NCI-H2081 treated with DMSO at 0.1 percent for 48 hours (cell line): ENCODE measurements at places on chromosomes 1 and 21.

- DNase-seq, result no peak
Measured at GRCh38 chr1:155125946-155126555, 1.6 kb upstream of the EFNA1 start.

DNA sequence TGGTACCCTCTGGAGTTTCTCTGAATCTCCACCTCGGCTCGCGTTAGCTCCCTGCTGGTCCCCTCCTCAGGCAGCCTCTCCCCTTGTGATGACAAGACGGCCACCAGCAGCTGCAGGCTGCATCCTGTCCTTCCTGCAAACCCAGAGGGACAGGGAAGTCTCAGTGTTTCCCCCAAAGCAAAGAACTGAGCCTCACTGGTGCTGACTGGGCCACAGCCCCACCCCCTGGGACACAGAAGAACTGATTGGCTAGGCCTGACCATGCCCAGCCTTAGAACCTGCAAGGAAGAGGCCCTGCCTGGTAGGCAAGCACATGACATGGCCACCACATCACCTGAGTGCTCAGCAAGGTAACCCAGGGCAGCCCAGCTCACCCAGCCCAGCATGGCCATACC lies 34.6 kb downstream of the TMEM51 start:
- no peak for DNase-seq

DNA sequence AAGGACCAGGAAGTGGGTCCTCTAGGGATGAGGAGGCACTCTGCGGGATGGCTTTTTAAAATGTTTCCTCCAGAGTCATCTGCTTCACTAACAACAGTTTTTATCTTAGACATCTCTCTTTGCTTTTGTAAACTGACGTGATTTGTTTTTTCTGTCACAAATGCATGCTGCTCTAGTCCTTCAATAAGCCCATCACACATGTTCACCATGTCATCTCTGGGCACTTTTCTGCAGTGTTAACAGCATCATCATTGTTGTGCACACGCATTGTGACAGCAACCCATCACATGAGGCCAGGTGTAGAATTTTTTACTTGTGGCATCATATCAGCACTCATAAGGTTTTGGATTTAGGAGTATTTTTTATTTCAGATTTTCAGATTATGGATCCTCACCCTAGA lies 12.5 kb downstream of the RGS2 start:
- DNase-seq, result no peak

- no peak for DNase-seq
Measured at GRCh38 chr1:226100436-226101391, 38.2 kb downstream of the H3-3A start.

- DNase-seq, result no peak
Measured at GRCh38 chr21:28644762-28645161, 347.9 kb downstream of the LTN1 start.

DNA sequence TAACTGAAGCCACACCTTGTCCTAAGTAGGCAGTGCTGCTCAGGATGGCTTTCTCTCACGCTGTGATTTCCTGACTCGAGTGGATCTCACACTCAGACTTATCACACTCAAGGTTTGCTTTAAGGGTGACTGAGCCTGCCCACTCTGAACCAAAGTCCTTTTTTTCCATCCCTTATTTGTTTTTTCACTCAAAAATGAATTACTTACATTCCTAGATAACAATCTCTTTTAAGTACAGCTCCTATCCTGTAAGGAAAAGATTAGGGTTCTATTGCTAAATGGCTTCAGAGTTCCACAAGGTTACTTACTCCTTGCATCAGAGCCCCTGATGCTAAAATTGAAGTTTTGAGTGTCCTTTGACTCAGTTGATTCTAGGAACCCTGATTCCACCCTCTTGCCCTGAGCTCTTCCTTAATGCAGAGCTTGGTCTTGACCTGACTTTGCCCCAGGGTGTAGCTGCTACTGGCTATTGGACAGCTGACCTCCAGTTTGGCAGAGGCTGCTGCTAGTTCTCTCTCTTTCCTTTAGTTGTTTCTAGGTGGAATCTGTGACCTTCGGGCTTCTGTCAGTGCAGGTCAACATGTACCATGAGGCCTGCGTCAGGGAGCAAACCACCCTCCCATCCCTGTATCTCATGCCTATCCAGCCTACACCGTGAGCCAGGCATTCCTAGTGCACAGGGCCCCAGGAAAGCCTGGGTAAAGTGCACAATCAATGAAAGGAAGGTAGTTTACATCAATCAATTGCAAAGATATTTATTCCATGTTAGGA lies 80.1 kb upstream of the CD55 start:
- DNase-seq, result no peak

DNA sequence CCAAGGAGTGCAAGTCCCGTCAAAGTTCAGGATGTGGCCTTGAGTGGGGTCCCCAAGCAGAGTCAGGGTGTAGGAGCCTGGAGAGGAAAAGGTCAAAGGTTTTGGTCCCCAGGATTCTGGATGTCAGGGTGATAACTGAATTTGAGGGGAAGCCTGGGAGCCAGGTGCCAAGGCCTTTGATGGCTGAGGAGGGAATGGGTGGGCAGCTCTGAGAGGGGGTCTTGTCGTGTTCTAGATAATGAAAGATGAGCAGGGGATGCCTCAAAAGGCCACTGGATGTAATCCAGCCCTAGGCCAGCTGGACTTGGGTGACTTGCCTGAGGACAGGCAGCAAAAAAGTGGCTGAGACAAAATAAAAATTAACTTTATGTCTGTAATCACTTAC lies 27.5 kb upstream of the KCNA2 start:
- DNase-seq, result no peak

DNA sequence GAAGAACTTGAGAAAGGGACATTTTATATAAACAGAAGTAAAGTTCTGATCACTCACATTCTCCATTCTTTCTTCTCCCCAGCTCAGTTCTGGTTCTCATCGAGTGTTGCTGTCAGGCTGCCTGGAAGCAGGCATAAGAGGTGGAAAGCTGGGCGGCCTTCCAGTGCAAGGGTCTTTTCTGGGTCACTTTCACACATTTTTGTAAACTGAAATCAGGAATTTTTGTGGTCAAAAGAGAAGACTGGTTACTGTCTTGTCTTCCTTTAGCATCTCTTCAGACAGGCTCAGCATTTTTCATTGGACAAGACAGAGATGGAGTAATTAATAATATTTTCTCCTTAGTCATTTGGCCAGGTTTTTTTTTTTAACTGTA lies 93.7 kb downstream of the CTH start:
- DNase-seq, result no peak

DNA sequence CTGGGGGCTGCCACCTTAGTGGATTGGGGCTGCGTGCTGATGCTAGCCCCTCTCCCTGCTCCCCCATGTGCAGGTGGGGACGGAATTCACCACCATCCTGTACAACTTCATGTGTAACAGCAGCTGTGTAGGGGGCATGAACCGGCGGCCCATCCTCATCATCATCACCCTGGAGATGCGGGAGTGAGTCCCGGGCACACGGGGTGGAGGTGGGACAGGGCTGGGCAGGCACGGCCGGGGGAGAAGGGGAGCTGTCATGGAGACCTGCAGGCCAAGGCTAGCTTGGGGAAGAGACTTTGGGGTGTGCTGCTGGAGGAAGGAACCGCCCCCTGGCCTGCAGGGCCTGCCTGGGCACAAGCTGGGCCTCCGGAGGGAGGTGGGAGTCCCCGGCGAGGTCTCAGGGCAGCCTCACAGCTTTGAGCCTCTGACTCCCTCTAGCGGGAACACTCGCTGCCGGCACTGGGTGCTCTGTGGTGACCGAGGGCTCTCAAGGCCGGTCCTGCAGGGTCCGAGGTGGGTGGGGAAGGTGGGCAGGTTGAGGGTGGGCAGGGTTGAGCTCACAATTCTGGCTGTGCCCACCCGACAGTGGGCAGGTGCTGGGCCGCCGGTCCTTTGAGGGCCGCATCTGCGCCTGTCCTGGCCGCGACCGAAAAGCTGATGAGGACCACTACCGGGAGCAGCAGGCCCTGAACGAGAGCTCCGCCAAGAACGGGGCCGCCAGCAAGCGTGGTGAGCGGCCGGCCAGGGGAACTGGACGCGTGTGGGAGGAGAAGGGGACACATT lies 25.0 kb upstream of the CCDC27 start:
- DNase-seq, result no peak

- DNase-seq, result no peak
Measured at GRCh38 chr1:92306020-92306419, 7.2 kb downstream of the RPAP2 start.

DNA sequence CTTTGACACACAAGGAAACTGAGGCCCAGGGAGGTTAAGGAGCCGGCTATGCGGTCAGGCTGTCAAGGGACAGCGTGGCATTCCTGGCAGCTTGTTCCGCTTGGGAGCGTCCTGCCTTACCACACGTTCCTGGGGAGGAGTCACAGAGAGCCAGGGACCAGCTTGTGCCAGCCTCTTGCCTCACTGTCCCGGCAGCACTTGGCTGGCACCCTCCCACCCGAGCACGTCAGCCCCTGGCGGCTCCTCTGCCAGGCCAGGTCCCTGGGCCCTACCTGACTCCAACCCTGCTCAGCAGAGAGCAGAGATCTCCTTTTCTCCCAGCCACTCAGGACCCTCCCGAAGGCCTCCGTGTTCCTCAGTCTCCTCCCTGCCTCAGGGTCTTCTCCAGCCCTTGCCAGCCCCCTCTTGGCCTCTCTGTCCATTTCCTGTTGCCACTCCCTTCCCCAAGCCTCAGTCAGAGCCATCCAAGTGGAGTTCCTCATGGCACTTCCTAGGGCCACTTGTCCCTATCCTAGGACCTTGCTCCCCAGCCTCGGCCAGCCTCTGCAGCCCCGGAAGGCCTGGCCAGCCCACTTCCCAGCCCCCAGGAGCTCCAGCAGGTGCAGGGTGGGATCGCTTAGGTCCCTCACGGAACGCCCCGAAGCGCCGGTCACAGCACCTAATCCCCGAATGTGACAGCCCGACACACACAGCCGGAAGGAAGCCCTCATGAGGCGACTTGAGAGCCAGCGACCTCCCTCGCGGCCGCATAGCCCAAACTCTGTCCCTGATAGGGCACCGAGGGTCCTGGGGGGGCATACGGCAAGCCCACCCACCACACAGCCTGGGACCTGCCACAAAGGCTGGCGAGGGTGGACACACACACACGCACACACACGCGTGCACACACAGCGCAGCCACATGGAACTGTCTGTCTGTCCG lies 130.3 kb downstream of the CASZ1 start:
- DNase-seq, result no peak

DNA sequence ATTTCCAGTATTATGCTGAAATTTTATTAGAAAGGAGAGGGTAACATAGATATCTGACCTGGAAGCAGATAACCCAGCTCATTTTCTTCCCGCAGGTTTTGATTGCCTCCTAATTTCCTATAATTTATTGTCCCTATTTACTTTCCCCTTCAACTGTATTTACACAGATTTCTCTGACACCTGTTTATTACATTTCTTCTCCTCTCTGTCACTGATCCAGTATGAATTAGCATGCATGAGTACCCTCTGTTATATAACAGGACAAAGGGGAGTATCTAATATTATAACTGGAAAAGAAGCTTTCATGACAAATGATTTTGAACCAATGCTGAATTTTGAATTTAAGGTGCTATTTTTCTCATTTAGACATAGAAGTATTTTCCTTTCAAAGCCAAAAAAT lies 37.4 kb downstream of the DENND1B start:
- DNase-seq, result peak; percentile 22

- no peak for DNase-seq
Measured at GRCh38 chr1:15345705-15346345, 63.9 kb upstream of the EFHD2 start.

- no peak for DNase-seq
Measured at GRCh38 chr1:225577241-225577640, 75.7 kb downstream of the ENAH start.

GRCh38 chr1:162018418-162018817 lies 5.3 kb downstream of the OLFML2B start:
- no peak for DNase-seq

DNA sequence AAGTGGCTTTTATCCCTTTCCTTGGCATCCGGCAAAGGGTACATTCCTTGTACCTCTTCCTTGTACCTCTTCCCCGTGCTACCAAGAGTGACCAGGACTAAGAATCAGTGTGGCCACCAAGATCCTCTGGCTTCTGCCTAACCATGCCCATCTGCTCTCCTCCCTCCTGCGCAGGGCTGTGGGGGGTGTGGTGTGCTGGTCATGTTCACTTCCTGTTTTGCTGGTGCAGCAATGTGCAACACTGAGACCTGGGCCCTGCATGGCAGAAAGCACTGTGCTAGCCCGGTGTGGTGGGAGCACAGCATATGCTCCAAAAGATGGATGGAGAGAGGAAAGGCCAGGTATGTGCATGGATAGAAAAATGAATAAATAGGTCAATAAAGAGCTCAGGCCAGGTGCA lies 33.3 kb upstream of the TENT5C start:
- no peak for DNase-seq

DNA sequence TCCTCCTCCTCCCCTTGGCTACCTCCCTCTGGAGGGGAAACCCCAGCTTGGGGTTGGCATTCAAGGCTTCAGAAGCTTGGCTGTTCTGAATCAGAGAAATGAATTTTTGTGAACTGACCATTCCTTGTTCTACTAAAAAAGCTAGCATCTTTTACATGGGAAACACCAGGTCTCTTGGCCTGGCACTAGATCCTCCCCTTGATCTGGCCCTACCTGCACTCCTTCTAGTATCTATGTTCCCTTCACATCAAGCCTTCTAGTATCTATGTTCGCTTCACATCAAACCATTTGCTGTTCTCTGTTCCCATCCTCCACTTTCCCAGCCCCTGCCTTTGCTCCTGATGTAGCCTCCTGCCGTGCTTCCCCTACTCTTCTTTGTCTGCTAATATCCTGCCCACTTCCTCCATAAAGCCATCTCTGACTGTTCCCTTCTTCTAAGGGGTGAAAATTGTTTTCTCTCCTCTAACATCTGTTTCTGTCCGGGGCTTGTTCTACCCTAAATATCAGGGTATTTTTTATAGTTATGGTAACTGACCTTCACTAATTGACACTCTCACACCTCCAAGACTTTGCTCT lies 25.8 kb downstream of the FAM151A start:
- DNase-seq, result no peak

DNA sequence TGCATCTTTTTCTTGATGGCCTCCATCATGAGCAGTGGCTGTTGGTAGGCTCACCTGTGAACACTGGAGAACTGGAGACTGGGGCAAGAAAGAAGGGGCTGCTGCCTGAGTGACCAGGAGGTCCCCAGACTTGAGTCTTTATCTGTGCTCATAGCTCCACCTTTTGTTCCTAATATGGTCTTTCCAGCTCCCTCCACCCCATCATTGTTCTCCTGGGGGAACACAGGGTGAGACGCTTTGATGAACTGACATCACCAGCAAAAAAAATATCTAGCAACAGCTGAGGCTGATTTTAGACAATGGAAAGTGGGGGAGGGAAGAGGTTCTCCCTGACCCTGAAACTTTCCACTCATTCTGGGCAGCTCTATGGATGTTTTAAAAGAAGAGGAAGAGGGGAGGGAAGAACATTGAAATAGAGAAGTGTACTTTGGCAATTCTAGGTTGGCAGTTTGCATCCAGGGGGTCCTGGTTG lies at the start of gene TPM3:
Gene TPM3 (minus strand): TSS at position 111 of the 472 bp plus-strand sequence. CDS start 82 bp downstream, at position 29.
- no peak for DNase-seq
